ENCODE measurements at places on chromosomes 2 and 18.

DNA sequence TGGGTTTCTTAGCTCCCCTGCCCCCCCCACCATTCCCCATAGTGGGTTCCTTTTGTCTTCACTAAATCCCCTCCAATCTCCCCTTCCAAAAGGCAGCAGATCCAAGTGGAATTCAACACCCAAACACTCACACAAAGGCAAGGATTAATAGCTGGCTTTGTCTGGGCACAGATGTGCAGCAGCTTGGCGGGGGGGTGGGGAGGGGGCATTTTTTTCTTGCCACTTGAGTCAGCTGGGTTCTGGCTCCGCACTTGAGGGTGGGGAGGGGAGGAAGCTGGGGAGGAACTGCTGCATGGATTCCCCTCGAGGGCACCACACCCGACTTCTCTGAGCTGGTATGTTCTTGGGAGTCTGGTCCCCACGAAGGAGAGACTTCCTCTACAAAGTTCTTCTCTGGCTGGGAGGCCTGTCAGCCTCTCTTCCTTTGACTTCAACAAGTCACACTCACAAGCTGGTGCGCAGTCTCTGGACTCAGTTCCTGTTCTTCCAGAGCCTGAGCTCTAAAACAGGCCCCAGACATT, 36.0 kb downstream of the SERTAD2 start:
- no peak for DNase-seq

GRCh38 chr2:238135601-238136150, 2.8 kb upstream of the KLHL30 start:
- DNase-seq, result no peak

- no peak for DNase-seq
Observed at GRCh38 chr2:211816754-211817153, 721.8 kb downstream of the ERBB4 start.

- DNase-seq, result peak; percentile 44
Observed at GRCh38 chr2:69642709-69643601, 584 bp downstream of the AAK1 start.

- DNase-seq, result no peak
Observed at GRCh38 chr2:12737297-12737696, 20.6 kb downstream of the TRIB2 start.
